ENCODE measurements at places on chromosomes 16 and 17.
A peak's percentile ranks its signal among the peaks of the same experiment; 100 is the strongest.

DNA sequence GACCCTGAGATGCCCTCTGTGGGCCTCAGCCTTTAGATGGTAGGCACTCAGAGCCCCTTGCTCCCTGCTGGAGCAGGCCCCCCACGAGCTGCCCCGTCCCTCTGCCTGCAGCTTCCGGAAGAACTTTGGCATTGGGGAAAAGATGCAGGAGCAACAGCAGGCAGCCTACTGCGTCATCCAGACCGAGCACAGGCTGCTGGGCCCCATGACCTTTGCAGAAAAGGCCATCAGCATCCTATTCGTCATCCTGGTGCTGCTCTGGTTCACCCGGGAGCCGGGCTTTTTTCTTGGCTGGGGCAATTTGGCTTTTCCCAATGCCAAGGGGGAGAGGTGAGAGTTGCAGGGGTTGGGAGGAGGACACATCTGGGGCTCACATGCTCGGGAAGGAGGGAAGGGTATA, 12.7 kb upstream of the FOXN1 start:
- DNase-seq: no peak

GRCh38 chr16:49704586-49705155, 151.2 kb downstream of the ZNF423 start:
- peak; percentile 10 for DNase-seq

- DNase-seq: no peak
Measured at GRCh38 chr17:50111673-50112655, 16.8 kb downstream of the PDK2 start.

DNA sequence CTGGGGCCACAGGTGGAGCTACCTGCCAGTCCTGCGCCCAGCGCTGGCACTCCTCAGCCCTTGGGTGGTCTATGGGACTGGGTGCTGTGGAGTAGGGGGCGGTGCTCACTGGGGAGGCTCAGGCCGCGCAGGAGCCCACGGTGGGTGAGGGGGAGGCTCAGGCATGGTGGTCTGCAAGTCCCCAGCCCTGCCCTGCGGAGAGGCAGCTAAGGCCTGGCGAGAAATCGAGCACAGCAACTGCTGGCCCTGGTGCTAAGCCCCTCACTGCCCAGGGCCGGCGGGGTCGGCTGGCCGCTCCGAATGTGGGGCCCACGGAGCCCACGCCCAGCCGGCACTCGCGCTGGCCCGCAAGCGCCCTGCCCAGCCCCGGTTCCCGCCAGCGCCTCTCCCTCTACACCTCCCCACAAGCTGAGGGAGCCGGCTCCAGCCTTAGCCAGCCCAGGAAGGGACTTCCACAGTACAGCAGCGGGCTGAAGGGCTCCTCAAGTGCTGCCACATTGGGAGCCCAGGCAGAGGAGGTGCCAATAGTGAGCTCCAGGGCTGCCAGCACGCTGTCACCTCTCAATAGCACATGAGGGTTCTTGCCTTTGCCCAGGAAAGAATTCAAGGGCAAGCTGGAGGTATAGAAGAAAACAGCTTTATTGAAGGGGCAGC, 11.0 kb upstream of the EEF2KMT start:
- no peak for DNase-seq

DNA sequence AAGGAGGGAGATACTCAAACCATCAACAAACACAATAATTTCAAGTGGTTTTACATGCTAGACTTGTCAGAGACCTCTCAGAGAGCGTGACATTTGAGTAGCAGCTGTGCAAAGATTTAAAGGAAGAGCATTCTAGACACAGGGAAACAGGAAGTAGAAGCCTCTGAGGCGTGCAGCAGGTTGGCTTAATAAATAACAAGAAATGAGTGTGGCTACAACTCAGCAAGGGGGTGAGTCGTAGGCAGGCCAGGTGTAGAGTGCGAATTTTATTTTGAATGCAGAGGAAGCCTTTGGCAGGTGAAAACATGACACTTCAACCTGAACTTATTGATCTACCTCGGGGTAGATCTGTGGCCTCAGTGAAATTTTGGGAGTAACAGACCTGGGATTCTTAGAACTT, 73.2 kb upstream of the MRTFB start:
- DNase-seq: peak; percentile 83

DNA sequence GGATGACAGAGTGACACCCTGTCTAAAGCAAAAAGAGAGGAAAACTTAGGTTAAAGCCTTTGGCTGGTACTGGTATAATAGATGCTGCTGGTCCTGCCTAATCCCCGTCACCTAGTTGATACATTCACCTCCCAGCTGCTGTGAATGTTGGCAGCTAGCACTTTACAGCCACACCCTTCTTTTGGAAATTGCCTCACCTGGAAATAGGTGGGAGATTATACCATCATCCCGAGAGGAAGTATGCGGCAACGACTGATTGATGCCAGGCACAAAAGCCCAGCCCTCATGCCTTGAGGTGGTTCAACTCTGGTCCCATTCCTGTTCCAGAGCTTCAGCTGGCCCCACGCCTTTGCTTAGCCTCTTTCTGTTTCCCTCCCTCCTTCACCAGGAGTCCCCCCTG, 53.2 kb upstream of the SIAH1 start:
- no peak for DNase-seq

DNA sequence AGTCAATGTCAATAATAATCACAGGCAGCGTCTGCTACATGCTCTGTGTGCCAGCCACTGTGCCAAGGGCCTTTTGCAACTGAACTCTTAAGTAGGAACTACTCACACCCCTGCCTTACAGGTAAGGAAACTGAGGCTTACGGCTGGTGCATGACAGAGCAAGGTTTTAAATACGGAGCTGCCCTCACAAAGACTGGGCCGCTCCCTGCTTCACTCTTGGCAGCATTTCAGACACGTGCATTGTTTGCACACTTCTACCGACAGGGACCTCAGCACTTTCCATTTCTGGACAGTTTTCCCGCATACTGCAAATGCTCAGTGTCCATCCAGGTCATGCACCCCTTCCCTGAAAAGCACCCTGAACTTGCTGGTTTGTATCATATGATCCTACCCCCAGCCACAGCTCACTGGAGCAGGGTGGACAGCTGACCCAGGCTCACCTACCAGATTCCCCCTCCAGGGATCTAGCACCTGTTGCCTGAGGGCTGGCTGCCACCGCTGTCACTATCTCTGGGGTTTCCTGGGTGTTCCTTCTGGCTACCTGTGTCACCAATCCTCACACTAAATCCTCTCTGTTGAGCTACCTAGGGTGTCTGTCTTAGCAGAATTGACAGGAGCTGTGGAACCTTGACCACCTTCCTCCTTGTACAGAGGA, 142.9 kb downstream of the C16orf78 start:
- DNase-seq: no peak

DNA sequence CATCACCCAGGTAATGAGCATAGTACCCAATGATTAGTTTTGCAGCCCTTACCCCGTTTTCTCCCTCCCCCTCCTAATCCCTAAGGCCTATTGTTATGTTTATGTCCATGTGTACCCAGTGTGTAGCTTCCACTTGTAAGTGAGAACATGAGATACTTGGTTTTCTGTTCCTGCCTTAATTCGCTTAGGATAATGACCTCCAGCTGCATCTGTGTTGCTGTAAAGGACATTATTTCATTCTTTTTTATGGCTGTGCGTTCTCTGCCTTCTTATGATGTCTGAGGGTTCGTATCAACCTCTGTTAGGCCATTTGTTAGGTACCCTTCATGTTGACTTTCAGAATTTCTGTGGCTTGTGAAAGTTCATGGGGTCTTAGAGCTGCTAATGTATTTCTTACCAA, 31.0 kb downstream of the CTCF start:
- no peak for DNase-seq

DNA sequence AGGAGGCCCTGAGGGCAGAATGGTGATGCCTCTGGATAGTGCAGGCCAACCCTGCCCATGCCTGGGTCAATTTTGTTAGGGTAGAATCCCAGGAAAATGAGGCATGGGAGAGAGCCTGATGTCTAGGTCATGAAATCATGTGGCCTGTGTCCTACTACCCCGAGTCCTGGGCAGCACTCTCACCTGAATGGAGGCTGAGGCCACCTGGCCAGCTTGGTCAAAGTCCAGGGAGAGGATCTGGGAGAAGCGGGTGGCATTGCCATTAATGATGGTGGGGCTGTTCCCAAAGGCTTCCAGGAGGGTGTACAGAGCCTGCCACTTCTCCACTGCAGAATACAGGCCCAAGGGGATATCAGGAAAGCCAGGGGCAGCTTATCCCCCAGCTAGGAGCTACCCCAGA, 59.8 kb downstream of the MYO18A start:
- no peak for DNase-seq

GRCh38 chr16:10088380-10088793, 93.8 kb downstream of the GRIN2A start:
- DNase-seq: no peak

GRCh38 chr16:25007284-25007984, 7.7 kb downstream of the ARHGAP17 start:
- no peak for DNase-seq

DNA sequence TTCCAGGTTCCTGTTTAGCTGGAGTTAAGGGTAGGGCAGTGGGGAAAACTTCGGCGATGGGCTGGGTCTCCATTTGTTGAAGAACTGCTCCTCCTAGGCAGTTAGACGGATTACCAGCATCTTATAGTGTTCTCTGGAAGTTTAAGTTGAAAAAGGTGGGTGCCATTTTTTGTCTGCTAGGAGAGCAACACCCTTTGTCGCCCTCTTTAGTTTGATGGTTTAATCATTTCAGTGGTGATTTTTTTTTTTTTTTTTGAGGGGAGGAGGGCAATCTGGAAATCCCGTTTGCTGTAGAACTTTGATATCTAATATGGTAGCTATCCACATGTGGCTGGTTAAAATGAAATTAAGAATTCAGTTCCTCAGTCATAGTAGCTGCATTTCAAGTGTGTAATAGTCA, 4.1 kb downstream of the UBFD1 start:
- DNase-seq: no peak

- no peak for DNase-seq
Measured at GRCh38 chr16:46918400-46918799, 34.2 kb downstream of the GPT2 start.

GRCh38 chr16:78876671-78877070, 723.9 kb downstream of the MAF start:
- DNase-seq: no peak

DNA sequence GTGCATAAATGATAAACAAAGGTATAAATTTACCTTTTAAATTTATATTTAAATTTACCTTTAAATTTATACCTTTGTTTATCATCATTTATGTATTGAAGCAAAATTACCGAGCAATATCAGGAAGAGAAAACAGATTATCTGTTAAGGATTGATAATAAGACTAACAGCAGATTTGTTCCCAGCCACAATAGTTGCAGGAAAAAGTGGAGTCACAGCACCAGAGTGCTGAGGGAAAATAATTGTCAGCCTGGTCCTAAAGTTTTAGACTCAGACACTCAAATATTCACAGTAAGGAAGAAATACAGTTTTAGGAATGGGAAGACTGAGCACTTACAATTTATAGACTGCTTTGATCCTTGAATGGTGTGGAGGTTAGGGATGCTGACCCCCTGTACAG, 117.2 kb downstream of the MAP2K4 start:
- no peak for DNase-seq

GRCh38 chr17:3683054-3683511, 12.9 kb downstream of the P2RX5 start:
- peak; percentile 49 for DNase-seq

DNA sequence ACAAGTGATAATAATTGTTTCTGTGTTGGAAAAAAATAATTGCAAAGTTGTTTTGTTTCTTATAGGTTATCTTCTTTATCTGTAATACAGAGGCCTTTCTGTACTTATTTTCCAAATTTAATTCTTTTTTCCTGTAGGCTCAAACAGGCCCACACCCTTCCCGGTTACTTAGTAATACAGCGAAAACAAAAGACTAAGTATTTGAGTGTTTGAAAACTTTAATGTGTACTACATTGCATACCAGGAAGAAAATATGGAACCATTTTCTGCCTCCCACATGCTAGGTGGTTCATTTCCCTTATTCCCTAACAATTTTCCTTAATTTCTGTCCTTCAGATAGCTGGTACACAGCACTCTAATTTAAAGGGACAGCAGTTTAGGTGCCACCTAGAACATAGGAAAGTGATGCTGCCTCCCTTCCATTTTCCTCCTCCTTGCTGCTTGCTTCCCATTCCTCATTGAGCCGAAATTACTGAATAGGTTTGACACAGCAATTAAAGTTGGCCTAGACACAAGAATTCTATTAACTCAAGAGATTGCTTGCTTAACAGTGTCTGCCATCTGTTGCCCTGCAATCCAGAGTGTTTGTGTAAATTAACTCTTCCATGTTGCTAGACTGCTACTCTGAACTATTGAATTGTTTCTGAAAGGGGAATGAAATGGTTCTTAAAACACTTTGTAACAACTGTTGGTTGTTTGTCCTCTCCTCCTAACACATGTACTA, 24.2 kb downstream of the CYB5B start:
- no peak for DNase-seq

GRCh38 chr17:74776990-74777389, 845 bp upstream of the NAT9 start:
- no peak for DNase-seq

Measured in ACHN (cell line).